NCI-H748 treated with DMSO at 0.1 percent for 48 hours (cell line): ENCODE measurements at places on chromosomes 11 and 22.

- no peak for DNase-seq
These were observed 19.5 kb downstream of the AMPD3 start for GRCh38 chr11:10474551-10474950.

DNA sequence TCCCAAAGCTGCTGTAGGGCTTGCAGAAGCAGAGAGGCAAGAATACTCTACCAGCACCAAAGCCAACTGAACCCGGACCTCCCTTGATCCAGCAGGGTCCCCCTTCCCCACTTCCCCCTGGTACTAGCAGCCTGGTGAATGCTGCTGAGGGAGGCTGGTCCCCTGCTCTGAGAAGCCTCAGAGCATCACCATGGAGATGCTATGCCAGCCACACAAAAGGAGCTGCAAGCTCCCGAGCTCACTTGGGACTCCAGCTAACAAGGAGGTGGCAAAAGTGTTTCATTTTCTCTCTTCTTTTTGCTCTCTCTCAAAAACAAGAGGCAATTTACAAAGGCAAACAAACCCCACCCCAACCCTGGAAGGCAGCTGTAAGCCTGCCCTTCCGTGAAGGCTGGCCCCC, 509.8 kb downstream of the BUD13 start:
- peak; percentile 11 for DNase-seq

DNA sequence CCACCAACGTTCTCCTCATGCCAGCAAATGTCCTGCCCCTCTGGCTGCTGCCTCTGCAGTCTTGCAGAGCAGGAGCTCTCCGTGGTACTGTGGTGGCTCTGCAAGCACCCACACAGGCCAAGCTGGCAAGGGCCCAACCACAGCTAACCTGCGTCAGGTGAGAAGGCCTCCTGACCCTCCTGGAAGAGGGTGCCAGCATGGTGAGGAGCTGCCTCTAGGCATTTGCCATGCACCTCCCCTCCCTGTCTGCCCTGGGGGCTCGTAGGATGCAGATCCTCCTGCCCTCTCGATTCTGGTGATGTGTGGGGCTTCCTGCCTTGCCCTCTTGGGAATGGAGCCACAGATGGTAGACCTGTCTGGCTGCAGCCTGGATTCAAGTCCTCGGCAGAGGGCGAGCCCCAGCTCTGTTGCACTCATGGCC, 1408.8 kb downstream of the TBC1D22A start:
- DNase-seq = no peak

- no peak for DNase-seq
These were observed 184.3 kb downstream of the C11orf87 start for GRCh38 chr11:109606256-109606655.

- peak; percentile 11 for DNase-seq
These were observed 25.2 kb downstream of the FAM76B start for GRCh38 chr11:95764267-95764898.

- DNase-seq = no peak
These were observed 1.5 kb upstream of the SMPD1 start for GRCh38 chr11:6388748-6389147.

GRCh38 chr22:47084226-47084625, 321.8 kb downstream of the TBC1D22A start:
- DNase-seq = no peak

GRCh38 chr11:1772270-1773130, 8.8 kb upstream of the CTSD start:
- no peak for DNase-seq

DNA sequence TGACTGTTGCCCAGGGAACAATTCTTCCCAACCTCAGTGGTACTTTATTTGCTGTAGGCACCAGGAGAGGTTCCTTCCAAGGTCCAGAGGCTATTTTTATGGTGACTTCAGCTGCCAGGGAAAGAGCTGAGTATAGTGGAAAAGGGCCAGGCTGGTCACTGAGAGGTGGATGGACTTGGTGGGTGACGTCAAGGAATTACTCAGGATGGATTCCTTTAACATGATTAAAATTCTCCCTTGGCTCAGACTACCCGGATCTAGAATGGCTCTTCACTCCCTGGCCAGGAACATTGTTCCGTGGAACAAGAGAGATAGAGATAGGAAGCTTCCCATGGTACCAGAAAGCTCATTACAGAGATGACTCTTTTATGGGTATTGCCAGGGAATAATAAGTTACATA, 8.7 kb upstream of the CALCA start:
- DNase-seq = no peak

GRCh38 chr11:12111549-12112520, 1.4 kb downstream of the MICAL2 start:
- DNase-seq = no peak

DNA sequence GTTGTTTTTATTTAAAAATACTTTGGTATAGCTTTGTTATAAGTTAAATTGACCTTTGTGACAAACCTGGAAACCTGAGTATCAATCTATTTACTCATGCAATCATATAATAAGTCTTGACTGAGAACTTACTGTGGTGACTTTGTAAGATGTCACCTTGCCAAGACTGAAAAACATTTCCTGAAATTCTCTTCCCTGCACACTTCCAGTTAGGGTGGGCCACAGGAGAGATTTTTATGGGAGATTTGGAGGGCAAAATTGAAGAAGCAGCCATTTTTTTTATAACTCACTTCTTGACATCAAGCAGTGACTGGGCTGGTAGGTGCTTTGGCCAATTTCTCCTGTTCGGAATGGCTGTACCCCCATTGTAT, 31.4 kb upstream of the GLYAT start:
- no peak for DNase-seq

- DNase-seq = no peak
These were observed 7.2 kb downstream of the RPL27A start for GRCh38 chr11:8689726-8690255.

GRCh38 chr11:8071616-8072581, 9.1 kb upstream of the TUB start:
- no peak for DNase-seq

DNA sequence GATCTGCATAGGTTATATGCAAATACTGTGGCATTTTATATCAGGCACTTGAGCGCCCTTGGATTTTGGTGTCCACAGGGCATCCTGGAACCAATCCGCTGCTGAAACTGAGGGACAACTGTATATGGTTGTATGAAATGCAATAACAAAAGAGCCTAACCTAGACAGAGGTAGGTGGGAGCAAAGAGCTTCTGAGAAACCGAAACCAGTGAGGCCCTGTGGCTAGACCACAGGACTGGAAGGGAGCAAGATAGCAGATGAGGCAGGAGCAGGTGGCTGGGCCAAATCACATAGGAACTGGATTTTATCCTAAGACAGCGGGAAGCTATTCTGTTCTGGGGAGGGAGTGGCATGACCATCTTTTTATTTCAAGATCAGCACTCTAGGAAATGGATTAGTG, 30.1 kb downstream of the RCN1 start:
- DNase-seq = no peak
